Dermis blood vessel endothelial cell (primary cell): ENCODE measurements at places on chromosomes 11 and 22. TPM values are rescaled to one million over a fixed set of nuclear protein-coding genes. Genes with fewer than 3 reads are reported as not detected.

The PVALB gene
- not detected in 2 replicates for total RNA-seq

The TPH1 gene
- under 0.01 TPM in 1 of 2 replicates, not detected in the other for total RNA-seq

The DBX1 gene
- not detected in 2 replicates for total RNA-seq

The PIWIL4 gene
- 0.79 and 1.2 TPM in 2 replicates for total RNA-seq

The MMP12 gene
- not detected in 2 replicates for total RNA-seq

The CCDC87 gene
- total RNA-seq, result 0.17 and 0.28 TPM in 2 replicates

The CARNS1 gene
- total RNA-seq, result 0.17 and 0.23 TPM in 2 replicates

The TCN2 gene
- total RNA-seq, result 63.1 and 101 TPM in 2 replicates

The NNMT gene
- total RNA-seq, result 182 and 330 TPM in 2 replicates

The MEI1 gene
- total RNA-seq, result 0.51 and 2.0 TPM in 2 replicates

The NUP50 gene
- total RNA-seq, result 68.6 and 85.5 TPM in 2 replicates

The TTLL1 gene
- 9.9 and 11.1 TPM in 2 replicates for total RNA-seq

The FBLN1 gene
- 0.34 and 0.56 TPM in 2 replicates for total RNA-seq

The OR5B21 gene
- total RNA-seq, result not detected in 2 replicates

The LRRC4C gene
- total RNA-seq, result not detected in 2 replicates

The KCNK4 gene
- 0.17 TPM in 1 of 2 replicates, not detected in the other for total RNA-seq

The SLCO2B1 gene
- 3.7 and 7.8 TPM in 2 replicates for total RNA-seq

The FIBIN gene
- total RNA-seq, result 0.05 and 0.17 TPM in 2 replicates

The ADM2 gene
- 0.34 and 0.60 TPM in 2 replicates for total RNA-seq

The STARD10 gene
- 35.7 and 60.4 TPM in 2 replicates for total RNA-seq

The DNAJB7 gene
- total RNA-seq, result not detected in 2 replicates

The RCOR2 gene
- 0.09 and 0.17 TPM in 2 replicates for total RNA-seq

The ABCC8 gene
- total RNA-seq, result not detected in 2 replicates

The BTBD18 gene
- not detected in 2 replicates for total RNA-seq

The MYEOV gene
- 0.05 TPM in 1 of 2 replicates, not detected in the other for total RNA-seq

The TMEM135 gene
- total RNA-seq, result 28.1 and 37.6 TPM in 2 replicates

The RASSF10 gene
- total RNA-seq, result 1.4 and 5.1 TPM in 2 replicates

The PDE2A gene
- 351 and 380 TPM in 2 replicates for total RNA-seq

The BTG4 gene
- not detected in 2 replicates for total RNA-seq

The KLHL35 gene
- total RNA-seq, result 0.85 and 1.5 TPM in 2 replicates

The PAX6 gene
- total RNA-seq, result not detected in 2 replicates

The CD3D gene
- total RNA-seq, result not detected in 2 replicates

The PHOX2A gene
- not detected in 2 replicates for total RNA-seq

The DEFB131B gene
- not detected in 2 replicates for total RNA-seq

The PKDREJ gene
- total RNA-seq, result under 0.01 TPM in 1 of 2 replicates, not detected in the other

The SLC22A6 gene
- total RNA-seq, result not detected in 2 replicates

The TYMP gene
- 28.9 and 53.1 TPM in 2 replicates for total RNA-seq
